EL (cell line): ENCODE measurements at places on chromosomes 13 and 19.

DNA sequence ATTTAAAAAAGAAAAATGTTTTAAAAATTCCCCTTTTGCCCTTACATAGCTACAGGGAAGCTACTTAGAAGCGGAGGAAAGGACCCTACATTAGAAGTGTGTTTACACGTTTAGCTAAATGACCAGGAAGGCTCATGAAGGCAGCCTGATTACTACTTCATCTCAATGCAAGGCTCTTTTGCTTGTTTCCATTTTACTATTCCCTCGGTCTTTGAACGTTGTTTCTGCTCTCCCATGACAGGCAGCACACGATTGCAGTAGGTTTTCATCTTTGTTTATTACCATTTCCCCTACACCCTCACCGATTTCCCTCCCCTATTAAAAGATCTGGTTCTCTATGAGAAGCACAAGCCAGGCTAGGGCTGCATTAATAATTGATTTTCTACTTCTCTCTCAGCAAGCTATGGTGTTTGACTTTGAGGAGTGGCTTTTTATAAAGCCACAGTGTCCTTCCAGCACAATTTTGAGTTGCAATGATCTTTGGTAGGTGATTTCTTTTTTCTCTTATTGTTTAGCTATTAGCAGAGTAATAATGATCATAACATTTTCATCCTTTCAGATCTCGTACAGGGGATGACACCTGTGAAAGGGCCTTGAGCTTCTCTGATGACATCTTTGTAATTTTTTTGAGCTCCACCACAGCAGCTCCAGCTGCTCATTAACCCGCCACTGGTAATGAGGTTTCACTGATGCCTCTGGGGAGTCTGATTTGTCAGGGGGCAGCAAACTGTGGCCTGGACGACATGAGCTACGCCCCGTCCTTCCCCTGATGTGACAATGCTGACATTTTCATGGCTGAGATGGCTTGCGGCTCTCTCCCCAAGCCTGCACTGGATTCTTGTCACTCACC is 670.3 kb downstream of the UQCRFS1 start:
- DNase-seq = no peak

DNA sequence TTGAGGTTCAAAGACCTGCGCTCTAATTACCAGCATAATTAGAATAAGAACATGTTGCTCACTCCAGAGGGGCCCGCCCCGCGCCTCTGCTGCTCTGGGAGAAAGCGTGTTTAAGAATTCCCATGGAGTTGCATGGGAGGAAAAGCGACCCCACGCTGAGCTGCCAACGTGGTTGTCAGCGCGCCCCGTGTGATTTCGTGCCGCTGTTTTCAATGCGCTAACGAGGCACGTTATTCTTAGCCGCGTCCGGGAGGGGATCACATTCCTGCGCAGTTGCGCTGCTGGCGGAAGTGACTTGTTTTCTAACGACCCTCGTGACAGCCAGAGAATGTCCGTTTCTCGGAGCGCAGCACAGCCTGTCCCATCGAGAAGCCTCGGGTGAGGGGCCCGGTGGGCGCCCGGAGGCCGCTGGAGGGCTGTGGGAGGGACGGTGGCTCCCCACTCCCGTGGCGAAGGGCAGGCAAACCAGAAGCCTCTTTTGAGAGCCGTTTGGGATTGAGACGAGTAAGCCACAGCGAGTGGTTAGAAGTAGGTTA is 173.8 kb upstream of the SOX1 start:
- DNase-seq = no peak

GRCh38 chr19:49297403-49297802 is 27.6 kb downstream of the SLC6A16 start:
- no peak for DNase-seq

DNA sequence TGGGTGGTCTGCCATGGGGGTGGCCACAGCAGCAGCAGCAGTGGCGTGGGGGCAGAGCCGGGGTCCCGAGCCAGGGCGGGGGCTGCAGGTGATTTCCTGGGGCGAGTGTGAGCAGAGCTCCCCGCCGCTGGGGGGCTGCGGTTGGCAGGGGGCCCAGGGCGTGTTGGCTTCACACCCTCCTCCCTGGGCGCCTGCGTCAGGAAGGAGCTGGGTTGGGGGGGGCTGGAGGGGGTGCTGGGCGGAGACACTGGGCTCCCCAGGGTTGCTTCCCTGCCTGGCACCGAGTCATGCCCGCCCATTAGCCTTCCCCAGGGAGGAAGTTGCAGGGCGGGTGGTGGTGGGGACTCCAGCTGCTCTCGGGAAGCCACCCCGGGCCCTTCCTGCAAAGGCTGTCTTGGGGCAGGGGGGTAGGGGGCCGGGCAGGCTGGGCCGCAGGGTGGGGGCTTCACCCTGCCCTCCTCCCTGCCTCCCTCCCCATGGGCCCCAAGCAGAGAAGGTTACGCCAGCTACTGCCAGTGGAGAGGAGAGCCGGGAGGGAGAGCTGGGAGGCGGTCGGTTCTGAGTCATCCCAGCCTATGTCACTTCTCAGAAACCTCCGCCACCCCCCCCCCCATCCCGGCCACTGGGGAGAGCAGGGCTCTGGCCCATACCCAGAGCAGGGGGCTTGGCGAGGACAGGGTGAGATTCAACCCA is 4.6 kb downstream of the MIDN start:
- peak; percentile 97 for DNase-seq

DNA sequence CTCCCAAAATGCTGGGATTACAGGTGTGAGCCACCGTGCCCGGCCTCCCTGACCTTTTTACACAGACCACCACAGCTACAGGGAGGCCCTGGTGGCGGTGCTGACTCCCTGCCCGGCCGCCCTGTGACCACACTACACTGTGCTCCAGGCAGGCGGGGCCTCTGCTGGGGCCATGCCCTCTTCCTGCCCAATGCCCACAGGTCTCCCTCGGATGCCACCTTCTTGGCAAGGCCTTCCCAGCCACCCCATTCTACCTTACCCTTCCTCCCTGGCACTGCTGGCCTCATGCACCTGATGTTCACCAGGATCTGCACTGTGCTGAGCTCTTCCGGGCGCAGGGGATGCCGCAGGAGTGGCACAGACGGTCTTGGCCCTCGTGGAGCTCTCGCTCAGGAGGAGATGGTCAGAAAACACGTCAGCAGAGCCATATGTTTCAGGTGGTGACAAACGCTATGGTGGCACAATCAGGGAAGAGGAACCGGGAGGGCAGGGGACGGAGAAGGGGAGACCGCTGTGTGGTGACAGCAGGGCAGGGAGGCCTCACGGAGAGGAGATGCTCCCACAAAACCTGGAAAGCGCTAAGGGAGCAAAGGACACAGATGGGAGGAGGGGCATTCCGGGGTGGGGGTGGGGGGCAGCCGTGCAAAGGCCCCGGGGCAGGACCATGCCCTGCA is 4.1 kb downstream of the PIP5K1C start:
- DNase-seq = no peak

DNA sequence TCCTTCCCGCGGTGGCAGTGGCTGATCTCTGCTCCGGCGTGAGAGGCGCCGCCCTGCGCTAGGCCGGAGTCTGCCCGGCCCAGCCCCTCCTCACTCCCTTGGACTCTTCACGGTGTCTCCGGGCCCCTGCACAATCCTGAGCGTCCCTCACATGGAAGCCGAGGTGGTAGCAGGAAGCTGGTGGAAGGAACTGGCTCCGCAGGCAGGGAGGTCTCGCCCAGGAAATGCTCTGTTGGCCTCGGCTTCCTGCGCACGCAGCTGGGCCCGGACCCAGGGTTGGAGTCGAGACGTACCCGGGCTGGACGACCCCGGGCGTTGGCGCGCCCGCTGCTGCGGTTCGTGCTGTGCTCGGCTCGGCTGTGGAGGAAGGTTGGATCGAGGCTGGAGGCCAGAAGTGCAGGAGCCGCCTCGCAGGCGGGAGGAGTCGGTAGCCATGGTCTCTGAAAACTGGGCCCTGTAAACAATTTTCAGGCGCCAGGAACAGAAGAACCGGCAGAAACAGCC is 46.3 kb downstream of the ZNF724 start:
- DNase-seq = no peak
